ENCODE measurements at places on chromosomes 5 and 9.
A peak's percentile ranks its signal among the peaks of the same experiment; 100 is the strongest.

DNA sequence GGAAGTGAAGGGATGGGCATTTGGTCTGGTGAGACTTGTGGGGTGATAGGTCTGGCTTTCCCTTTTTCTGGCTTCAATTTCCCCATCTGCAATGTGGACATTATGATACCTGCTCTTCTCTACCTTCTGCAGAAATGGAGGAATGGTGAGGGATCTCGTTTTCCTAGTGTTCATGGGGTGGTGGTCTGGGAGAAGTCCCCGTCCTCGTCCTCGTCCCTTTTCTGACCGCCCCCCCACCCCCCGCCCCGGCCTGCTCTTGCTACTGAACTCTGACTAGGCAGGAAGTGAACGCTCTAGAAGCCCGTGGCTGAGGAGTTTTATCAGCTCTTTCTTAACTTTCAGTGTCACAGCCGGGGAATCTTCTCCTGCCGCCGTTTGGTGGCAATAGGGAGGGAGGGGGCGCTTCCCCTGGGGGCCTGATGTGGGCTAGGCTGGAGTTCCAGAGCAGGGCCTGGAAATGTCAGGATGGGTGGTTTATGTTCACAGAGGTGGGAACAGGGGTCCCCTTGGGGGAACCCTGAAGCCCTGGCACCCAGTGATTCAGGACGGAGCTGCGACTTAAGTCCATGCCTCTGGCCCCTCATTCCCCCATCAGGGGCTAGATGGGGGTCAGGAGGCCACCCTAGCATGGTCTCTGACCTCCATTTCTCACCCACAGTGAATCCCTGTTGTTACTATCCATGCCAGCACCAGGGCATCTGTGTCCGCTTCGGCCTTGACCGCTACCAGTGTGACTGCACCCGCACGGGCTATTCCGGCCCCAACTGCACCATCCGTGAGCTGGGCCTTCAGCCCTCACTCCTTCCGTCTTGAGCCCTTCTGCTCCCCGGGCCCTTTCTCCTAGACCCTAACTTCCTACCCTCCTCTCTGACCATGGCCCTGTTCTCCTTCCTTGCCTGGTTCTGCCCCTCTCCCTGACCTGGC, 6.7 kb downstream of the PTGS1 start:
- no peak for DNase-seq

- DNase-seq, result no peak
Observed at GRCh38 chr5:158431369-158432029, 572.6 kb upstream of the CLINT1 start.

DNA sequence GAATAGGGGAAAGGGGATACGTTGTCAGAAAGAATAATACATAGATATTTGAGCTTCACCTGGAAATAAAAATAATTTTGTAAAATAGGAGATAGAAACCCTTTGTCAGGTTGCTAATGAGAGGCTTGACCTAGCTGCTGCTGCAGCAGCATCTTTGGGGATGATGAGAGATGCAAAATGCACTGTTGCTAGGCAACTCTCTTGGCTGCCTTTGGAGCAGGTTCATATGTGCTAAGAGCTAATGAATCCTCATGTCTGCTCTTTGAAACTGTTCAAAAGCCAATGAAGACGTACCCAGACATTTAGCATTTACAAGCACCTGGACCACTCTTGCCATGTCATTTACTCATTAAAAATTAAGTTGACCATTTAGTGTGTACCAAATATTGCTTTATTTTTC, 121.7 kb downstream of the FOCAD start:
- no peak for DNase-seq

DNA sequence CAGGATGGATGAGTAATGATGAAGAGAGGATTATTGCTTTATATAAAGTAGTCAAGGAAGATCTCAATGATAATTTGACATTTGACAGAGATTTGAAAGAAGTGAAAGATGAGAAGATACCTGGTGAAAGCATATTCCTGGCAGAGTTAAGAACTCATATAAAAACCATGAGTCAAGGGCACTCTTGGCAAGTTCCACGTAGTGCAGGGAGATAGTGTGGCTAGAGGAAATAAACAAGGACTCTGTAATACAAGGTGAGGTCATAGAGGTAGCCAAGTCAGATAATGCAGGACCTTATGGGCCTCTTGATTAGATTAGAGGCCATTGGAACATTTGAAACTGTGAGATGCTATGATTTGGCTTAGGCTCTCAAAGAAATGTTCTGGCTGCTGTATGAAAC, 72.3 kb downstream of the HCN1 start:
- DNase-seq, result no peak

DNA sequence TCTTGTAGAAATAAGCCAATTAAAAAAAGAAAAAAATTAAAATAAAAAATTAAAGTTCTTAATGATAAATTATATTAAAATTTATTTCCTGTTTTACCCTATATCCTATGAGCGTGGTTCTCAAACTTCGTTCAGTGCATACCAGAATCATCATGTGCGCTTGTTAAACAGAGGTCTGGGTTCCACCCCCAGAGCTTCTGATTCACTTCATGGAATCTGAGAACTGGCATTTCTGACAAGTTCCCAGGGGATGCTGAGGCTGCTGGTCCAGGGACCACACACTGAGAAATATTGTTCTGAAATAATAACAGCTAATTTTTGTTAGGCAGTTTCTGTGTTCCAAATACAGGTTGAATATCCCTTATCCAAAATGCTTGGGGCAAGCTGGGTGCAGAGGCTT, 79.3 kb downstream of the TMC1 start:
- DNase-seq, result no peak

DNA sequence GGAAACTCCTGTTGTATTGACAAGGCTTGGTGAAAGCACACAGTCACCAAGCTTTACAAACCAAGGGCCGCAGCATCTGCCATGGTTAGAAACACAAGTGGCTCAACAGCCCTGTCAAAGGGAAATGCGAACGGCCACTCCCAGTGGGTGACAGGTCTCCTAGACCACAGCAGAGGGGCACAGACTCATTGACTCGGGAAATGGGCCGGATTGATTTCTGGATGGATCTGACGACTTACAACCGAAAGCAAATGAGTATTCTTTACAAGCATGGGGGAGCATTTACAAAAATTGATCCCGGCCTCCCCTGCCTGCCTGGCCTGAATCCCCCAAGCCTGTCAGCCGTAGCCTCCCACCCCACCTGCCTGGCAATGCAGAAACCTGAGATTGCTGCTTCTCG, 48.2 kb downstream of the ADAMTS2 start:
- DNase-seq, result no peak

GRCh38 chr9:100112677-100113336, 13.8 kb downstream of the INVS start:
- no peak for DNase-seq

DNA sequence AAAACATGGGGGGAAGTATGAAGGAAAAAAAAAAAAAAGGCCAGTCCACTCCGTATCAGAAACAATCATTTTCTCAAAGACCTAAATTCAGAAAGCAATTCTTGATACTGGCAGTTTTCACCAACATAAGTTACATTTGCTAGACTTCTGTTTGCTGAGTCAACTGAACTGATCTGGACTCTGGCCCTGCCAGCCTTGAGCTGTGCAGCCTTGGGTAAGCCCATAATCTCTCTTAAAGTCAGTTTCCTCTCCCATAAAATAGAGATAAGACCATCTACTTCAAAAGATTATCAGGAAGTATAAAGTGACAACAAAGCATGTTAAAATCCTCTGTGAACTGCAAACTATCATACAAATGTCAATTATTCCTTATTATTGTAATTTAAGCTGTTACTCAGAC, 106.8 kb downstream of the MAPKAP1 start:
- DNase-seq, result no peak

DNA sequence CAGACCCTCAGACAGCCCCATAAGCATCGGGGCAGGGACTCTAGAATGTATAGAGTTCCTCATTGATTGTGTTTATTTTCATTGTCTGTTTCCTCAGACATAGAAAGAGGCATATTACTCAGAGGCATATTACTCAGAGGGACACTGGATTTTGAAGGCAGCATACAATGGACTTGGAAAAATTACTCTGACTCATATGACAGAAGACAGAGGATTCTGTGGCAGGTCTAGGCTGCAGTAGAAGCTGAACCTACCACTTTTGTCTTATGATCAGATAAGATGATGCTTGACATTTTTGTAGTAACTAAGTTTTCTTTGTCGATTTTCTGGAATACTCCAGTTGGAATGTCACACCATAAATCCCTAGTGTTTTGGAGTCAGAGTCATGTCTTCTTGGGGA, 105.2 kb downstream of the ST8SIA4 start:
- no peak for DNase-seq

GRCh38 chr5:73266176-73266738, 93.3 kb downstream of the TMEM174 start:
- DNase-seq, result no peak

DNA sequence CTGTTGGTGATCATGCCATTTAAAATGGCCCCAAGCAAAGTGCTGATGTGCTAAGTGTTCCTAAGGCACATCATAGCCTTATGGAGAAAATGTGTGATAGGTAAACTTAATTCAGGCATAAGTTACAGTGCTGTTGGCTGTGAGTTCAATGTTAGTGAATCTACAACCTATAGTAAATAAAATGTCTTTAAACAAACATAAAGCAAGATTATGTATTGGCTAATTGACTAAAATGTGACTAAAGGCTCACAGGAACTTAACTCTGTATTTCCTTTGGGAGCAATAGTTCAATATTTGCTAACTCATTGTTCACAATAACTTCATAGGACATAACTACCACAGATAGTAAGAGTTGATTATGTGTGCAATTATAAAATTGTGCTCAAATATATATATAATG, 49.4 kb upstream of the LRRC19 start:
- DNase-seq, result no peak

- no peak for DNase-seq
Observed at GRCh38 chr9:125948887-125949596, 201.9 kb downstream of the PBX3 start.

GRCh38 chr5:34523387-34523726, 132.8 kb upstream of the RAI14 start:
- no peak for DNase-seq

DNA sequence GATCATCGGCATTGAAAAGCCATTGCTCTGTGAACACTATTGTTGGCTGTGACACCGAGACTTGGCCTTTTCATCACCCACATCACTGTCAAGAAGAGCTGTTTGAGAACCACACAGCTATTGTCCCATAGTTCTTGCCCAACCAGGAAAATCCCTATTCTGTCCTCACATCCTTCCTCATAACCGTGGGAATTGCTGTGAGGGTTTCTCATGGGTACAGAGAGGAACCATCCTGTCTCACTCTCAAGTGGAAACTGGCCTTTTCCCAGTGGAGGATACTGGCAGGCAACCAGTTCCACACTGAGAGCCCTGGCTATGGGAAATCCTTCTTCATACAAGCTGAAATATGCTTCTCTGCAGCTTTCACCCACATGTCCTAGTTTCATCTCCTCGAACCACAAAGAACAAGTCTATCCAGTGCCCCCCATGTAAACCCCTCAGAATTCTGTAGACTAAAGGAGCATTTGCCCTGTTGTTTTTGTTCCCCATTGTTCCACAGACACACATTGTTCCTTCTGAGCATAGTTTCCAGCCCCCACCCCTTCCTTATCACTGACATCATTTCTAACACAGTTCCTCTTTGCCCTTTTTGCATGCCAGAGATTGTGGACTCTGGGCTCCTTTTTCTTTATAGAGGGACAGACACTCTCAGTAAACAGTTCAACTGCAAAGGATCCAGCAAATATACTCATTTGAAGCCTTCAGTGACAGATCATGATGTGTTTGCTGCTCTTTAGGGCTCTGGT, 57.8 kb upstream of the C5orf46 start:
- no peak for DNase-seq

DNA sequence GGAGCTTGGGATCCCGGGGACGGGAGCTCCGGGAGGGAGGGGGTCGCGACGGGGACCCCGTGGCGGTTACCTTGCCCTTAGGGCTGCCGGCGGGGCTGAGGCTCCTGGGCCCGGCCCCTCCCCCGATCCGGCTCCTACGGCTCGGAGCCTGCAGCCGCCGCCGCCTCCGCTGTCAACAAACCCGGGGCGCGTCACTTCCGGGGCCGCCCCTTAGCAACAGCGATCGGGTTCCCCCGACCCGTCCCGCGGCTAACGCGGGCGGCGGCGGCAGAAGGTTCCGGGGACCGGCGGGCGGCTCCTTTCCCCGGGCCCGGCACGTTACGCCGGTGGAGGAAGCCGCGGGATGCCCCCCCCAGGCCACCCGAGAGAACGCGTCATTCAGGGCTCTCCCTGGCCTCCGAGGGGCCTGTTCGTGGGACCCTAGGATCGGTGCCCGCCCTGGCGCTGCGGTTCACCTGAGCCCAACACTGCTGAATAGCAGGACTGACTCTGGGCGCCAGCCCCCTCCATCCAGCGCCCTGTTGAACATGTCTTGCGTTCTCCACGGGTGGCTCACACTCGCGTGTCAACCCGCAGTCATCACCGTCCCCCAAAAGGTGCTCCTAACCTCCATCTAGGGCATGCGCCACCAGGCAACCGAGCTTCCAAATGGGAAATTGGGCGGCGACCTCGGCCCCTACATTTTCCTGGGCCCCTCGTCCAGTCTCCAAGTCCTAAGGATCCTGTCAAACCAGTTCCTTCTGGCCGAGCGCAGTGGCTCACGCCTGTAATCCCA, at the start of gene ZER1:
TSS of gene ZER1 (minus strand) at position 183 of the 775 bp plus-strand sequence. CDS start 16,362 bp downstream, outside the sequence.
- peak; percentile 92 for DNase-seq

DNA sequence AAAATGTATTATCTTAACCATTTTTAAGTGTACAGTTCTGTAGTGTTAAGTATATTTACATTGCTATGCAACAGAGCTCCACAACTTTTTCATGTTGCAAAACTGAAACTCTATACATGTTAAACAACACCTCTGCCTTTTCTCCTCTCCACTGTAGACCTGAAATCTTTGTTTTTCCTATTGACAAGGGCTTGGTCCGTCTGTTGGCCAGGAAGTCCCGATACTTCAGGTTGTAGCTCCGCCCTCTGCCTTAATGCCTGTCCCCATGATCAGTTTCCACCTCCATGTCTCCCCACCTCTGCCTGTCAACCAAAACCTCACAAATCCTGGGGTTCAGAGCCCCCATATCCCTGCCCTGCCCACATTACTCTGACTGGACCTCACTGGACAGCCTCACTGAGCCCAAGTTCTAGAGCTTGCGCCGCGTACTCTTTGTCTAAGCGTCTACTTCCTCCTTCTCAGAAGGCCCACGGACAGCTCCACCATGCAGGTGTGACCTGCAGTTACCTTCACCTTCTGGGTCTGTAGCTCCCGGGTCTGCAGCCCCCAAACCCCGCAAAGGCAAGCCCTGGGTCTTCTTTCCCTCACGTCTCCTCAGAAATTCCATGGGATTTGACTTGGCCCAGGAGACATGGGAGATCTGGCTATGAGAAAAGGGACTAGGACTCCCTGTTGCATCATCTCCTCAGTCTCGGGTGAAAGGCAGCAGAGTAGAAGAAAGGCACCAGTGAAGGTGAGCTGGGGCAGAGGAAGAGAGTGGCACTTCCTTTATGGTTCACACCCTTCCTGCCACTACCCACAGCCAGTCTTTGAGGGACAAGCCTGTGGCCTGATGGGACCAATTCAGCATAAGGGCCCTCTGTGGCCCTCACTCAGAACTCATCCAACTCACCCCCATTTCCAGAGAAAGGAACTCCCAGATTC, 8.0 kb downstream of the GLIPR2 start:
- no peak for DNase-seq

DNA sequence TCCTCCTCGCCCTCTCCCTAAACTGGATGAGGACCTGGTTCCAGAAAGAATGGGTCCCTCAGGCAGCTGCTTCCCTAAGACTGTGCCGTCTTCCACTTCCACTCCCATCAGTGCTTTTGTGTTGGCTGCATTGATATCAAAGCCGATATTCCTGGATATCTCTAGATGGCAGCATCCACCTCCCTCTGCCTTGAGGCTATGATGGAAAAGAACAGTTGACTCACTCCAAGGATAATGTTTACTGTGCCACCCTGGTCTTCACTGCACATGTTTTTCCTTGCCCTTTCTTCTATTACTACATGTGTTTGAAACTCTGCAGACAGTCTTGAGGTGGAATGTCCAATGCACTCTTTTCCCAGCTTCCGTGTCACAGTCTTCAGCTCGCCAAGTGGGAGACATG, 211.6 kb downstream of the MAST4 start:
- DNase-seq, result no peak

All from stimulated activated naive CD8-positive, alpha-beta T cell treated with anti-CD3 and anti-CD28 coated beads, Interleukin-15, amount 100 ng/mL, for 72 hours (primary cell).